ENCODE measurements at places on chromosomes 6 and 20. TPM values are rescaled to one million over a fixed set of nuclear protein-coding genes. Genes with fewer than 3 reads are reported as not detected.

The TTPAL gene
- 25.1 TPM for total RNA-seq

The PACRG gene
- 3.3 TPM for total RNA-seq

The RIPOR3 gene
- 5.0 TPM for total RNA-seq

GRCh38 chr20:21357844-21358243 is 39.5 kb downstream of the NKX2-4 start:
- no peaks in the 10 kb centered on the region for H3K36me3 ChIP-seq
- H3K4me1 ChIP-seq = no peaks in the 10 kb centered on the region
- no peak overlapping the region for H3K27ac ChIP-seq
- H3K4me3 ChIP-seq = no peak overlapping the region

DNA sequence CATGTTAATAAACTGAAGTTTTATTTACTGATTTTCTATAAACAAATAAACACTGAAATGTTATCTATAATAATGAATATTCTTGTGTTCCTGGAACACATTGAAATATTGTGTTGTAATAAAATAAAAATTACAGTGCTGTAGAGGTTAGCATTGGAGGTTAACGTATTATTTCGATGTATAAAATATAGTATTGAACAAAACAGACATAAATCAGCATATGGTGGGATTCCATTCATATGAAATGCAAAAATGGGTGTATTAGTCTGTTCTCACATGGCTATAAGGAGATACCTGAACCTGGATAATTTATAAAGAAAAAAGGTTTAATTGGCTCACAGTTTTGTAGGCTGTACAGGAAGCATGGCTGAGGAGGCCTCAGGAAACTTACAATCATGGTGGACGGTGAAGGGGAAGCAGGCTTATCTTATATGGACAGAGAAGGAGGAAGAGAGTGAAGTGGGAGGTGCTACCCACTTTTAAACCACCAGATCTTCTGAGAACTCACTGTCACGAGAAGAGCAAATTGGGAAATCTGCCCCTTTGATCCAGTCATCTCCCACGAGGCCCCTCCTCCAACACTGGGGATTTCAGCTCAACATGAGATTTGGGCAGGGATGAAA is 24.6 kb upstream of the BMP6 start:
- no peak overlapping the region for H3K27ac ChIP-seq
- no peaks in the 10 kb centered on the region for H3K36me3 ChIP-seq

DNA sequence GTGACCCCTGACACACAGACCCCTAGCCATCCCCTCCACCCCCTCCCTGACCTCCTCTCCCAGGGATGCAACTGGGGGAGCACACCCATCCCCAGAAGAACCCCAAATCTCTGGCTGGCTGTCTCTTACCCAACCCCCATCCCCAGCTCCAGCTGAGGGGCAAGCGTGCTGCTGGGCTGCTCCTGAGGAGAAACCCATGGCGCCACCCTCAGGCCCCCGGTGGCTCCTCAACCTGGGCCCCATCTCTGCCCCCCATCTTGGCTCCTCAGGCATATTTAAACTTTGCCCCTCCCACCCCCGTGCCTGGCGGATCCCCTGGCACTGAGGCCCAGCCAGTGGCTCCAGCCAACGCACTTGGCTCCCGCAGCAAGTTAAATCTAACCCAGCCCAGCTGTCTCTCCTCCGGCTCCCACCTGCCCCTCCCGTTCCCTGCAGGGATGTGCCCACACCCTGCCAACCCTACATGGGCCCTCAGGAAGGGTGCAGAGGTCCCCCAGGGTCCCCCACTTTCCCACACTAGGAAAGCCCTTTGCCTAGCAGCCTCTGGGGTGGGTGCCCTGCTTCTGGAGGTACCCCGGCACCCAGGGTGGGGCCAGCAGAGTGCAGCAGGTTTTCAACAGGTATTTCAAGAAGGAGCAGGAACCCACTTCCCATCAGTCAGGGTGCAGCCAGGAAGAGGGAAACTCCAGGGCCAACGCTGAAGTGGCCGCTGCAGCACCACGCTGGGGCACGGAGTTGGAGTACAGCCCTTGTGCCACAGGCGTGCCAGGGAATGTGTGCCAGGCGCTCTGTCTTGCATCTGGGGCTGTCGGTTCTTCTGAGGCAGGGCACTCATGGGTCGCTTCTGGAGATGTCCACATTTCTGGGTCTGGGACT is 5.3 kb upstream of the OSBPL2 start:
- no peak for DNase-seq
- H3K27ac ChIP-seq = no peak overlapping the region
- peaks cover 7% of the 10 kb centered on the region for H3K4me1 ChIP-seq
- H3K27me3 ChIP-seq = no peaks in the 10 kb centered on the region
- H3K36me3 ChIP-seq = no peaks in the 10 kb centered on the region
- H3K4me3 ChIP-seq = no peak overlapping the region

DNA sequence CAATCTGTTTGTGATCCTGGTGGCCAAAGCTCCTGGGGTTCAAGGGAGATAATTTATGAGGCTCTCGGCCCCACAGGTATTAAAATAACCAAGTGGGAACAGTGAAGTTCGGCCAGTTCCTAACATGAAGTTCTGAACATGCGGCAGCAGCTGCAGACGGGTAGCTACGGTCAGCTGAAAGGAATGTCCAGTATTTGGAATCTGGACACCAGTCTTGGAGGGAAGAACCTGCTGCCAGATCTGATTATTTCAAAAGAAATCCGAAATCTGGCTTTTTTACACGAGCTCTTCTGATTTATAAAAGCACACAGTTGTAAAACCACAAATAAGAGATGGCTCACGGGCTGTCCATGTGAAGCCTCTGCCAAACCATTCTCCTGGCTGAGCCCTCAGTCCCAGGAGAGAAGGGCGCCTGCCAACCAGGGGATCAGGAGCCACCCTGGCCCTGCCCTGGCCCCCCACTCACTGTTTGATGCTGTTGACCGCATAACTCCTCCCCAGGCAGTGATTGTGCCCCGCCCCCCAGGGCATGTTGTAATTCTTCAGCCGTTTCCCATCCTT is 28.2 kb upstream of the KCNB1 start:
- H3K27me3 ChIP-seq = no peaks in the 10 kb centered on the region
- no peaks in the 10 kb centered on the region for H3K36me3 ChIP-seq
- peaks cover 2% of the 10 kb centered on the region for H3K4me1 ChIP-seq
- peak overlapping the region; percentile 26 for H3K27ac ChIP-seq
- DNase-seq = peak; percentile 79
